ENCODE measurements at places on chromosomes 5 and 9.

GRCh38 chr9:124831642-124832364, 21.5 kb upstream of the WDR38 start:
- DNase-seq, result no peak

- DNase-seq, result no peak
Observed at GRCh38 chr9:93427655-93428379, 23.7 kb upstream of the FAM120A start.

- peak; percentile 11 for DNase-seq
Observed at GRCh38 chr9:34957492-34958410, at the start of gene PHF24. Gene PHF24 (plus strand): TSS chr9:34958285. CDS start chr9:34971299, 13,014 bp downstream.

- no peak for DNase-seq
Observed at GRCh38 chr9:84570482-84571154, 98.9 kb upstream of the NTRK2 start.

- DNase-seq, result no peak
Observed at GRCh38 chr9:116937361-116937760, 250.3 kb downstream of the TRIM32 start.

- no peak for DNase-seq
Observed at GRCh38 chr5:149851211-149851610, 93.4 kb downstream of the PDE6A start.

GRCh38 chr9:251398-251797, 36.7 kb downstream of the DOCK8 start:
- no peak for DNase-seq

GRCh38 chr5:33936004-33936380, 194 bp upstream of the RXFP3 start:
- DNase-seq, result peak; percentile 14

DNA sequence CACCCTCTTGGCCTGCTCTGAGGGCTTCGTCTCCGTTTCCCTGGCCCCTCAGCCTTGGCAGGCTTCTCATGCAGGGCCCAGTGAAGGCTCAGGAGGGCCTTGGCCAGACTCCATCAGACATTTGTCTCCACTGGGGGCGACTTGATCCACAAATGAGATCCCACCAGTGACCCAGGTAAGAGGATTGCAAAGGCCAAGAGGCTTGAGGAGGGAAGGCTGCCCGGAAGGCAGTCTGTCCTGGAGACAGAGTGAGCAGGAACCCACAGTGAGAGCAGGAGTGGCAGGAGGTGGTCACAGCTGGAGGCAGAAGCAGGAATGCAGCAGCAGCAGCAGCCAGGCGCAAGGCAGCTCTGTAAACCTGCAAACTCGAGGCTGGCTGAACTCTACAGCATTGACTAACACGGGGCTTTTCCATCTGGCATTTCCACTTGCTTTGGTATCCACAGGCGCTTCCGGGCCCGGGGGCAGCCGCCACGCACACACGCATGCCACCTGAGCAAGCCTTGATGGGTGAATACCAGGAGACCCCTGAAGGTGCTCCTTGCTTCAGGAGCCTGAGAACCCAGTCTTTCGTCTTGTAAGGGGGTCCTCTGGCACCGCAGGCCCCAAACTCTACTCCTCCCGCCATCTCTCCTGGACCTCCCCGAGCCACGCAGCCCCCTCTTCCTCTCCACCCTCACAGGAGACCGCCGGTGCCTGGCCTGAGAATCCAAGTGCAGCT, 14.7 kb downstream of the MGAT1 start:
- no peak for DNase-seq

DNA sequence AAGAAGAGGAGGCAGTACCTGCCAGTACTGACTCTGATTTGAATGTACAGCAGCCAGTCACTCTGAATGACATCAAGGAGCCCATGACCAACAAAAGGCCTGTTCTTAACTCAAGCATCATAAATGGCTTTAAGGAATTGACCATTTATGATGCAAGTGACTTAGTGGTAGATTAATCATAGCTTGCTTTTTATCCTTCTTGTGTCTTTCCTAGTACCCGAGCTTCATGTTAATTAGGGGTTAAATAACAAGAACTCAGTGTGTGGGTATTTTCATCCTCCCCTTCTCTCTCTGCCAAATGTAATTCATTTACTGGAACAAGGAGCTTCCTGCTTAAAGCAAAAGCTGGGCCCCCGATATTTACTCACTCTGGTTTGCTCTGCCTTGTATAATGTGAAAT, 146.5 kb downstream of the UNC13B start:
- DNase-seq, result no peak

- no peak for DNase-seq
Observed at GRCh38 chr5:76723266-76723665, 7.3 kb downstream of the F2R start.

GRCh38 chr5:56610093-56610698, 205.2 kb upstream of the MAP3K1 start:
- no peak for DNase-seq

GRCh38 chr5:36728697-36729543, 122.5 kb downstream of the SLC1A3 start:
- peak; percentile 55 for DNase-seq

- no peak for DNase-seq
Observed at GRCh38 chr5:394671-395155, 48.3 kb upstream of the EXOC3 start.

GRCh38 chr5:62041156-62041756, 264.8 kb upstream of the KIF2A start:
- no peak for DNase-seq

DNA sequence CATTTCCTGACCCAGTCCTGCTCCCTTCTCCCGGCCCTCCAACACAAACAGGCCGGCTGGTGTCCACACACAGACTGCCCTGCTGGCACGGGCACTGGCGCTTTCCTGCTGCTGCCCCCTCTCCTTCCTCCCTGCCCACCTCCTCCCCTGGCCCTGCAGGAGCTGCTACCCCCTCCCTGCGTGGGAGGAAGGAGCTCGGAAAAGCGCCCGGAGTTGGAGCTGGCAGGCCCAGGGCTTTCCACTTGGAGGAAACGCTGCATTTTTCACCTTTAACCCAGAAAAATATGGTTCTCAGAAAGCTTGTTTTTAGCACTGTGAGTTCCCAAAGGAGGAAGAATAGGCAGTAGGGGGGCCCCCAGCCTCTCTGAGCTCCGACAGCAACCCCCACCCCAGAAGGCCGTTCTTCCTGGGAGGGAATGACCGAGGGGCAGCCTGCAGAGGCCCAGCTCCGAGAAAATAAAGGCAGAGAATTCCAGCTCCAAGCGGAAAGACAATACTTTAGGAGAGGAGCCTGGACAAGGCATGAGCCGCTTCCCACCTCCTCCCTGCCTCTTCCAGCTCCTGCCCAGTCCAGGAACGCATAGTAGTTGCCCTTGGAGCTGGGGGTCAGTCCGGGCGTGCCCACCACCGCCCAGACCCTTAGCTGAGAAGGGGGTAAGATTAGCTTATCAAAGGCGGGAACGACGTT, 88.9 kb downstream of the LIFR start:
- no peak for DNase-seq

DNA sequence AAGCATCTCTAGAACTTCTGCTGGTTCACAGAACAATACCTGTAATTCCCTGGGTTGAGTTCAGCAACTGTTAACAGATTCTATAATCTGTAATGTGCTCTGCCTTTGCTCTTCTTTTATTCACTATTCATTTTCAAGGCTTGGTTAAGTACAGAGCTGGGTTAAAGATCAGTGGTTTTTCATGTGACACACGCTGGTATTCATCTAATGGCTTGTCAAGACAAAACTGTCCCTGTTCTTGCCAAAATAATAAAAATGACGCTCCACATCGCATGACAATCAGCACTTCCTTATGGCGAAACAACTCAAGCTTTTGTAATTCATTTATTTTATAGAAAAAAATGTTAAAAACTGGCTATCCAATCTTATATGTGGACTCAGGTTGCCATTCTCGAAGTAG, 137.9 kb downstream of the BNC2 start:
- DNase-seq, result no peak

DNA sequence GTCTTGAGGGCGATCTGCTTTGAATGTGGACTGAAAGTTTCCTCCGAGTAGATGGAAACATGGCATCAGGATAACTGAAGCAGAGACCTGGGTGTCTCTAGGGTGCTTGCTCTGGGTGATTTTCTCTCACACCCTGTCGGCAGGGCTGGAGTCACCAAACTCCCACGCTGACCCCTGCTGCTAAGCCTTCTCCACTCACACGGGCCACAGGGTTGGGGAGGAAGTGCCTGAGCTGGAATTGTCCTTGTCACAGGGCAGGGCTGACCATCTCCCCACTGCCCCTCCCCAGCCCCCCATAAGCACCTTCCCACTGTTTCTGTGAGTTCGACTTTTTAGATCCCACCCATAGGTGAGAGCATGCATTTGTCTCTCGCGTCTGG, 212.9 kb downstream of the FANCC start:
- no peak for DNase-seq

GRCh38 chr5:92758552-92758951, 822.5 kb downstream of the NR2F1-AS1 start:
- peak; percentile 84 for DNase-seq

DNA sequence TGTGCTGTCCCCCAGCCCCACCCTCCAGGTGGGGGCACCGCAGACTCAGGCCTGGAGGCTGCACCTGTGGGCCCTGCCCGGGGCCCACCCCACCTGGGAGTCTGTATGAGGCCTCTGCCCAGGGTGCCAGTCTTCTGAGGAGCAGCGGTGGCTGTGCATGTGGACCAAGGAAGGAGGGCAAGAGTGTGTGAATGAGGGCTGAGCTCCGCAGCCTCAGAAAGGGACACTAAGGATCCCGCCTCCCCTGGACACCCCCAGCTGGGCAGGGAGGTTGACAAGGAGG, 19.1 kb downstream of the FGD3 start:
- DNase-seq, result no peak

- DNase-seq, result no peak
Observed at GRCh38 chr5:137217599-137218200, 281.4 kb downstream of the SPOCK1 start.

DNA sequence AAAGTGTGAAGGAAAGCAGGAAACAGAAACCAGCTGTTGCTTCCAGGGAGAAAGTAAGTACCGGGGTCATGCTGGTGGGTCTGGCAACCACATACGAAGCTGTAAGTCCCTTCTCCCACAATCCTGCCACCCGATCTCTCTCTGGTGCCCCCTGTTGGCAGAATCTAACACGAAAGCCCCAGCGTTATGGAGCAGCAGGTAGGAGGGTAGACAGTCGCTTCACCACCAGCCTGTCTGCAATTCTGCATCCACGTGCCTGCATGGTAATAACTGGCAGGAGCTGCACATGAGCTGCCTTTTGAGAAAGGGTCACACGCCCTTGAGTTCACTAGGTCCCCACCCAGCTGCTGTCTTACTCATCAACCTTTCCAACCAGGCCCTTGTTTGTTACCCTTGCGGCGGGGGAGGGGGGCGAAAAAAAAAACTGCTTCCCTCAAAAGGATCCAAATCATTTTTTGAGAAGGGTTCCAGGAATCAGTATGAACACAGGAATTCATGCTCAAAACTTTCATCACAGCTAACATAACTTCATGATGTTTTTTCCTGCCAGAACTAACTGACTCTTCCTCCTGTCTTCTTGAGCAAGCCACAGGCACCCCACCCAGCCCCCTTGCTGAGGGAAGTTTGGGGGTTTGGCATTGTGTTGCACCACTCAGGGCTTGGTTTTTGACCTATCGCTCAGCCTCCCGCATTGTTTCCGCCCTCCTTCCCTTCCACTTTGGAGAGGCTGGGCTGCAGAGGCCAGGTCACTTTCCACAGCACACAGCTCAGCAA, 19.6 kb upstream of the TMEM252 start:
- DNase-seq, result no peak

DNA sequence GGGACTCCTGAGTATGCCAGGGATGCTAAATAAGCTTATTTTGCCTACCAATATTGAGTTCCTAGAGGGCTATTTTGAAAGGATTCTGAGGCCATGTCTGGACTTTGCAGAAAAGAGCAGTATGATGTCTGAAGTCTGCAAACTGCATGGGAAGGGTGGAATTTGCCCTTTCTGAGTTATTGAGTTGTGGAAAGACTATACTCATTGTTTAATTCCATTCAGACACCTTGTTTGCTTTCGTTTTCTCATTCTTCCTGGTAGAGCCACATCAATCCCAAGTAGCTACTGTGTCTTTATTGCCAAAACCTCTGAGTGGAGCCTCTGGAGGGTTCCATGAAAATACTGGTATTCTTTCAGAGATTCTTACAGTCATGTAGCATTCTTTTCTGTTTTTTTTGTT, 50.9 kb upstream of the PPP1R2B start:
- DNase-seq, result no peak

- no peak for DNase-seq
Observed at GRCh38 chr9:5791870-5792269, 41.0 kb downstream of the ERMP1 start.

DNA sequence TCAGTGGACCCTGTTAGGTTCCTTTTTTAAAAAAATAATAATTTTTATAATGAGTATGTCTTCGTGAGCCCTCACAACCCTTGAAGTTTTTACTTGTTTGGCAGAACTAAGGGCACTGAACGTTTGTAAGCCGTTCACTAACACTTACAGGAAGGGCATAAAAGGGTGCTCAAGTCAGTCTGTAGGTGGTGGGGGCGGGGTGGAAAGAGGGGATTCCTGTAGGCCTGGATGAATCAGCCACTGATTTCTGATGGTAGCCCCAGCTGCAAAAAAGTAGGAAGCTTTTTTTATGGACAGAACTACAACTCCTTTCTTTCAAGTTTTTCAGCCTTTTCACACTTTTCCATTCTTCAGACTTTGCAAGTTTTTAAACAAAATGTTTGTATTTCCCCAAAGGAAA, 35.8 kb downstream of the PIK3R1 start:
- peak; percentile 40 for DNase-seq

DNA sequence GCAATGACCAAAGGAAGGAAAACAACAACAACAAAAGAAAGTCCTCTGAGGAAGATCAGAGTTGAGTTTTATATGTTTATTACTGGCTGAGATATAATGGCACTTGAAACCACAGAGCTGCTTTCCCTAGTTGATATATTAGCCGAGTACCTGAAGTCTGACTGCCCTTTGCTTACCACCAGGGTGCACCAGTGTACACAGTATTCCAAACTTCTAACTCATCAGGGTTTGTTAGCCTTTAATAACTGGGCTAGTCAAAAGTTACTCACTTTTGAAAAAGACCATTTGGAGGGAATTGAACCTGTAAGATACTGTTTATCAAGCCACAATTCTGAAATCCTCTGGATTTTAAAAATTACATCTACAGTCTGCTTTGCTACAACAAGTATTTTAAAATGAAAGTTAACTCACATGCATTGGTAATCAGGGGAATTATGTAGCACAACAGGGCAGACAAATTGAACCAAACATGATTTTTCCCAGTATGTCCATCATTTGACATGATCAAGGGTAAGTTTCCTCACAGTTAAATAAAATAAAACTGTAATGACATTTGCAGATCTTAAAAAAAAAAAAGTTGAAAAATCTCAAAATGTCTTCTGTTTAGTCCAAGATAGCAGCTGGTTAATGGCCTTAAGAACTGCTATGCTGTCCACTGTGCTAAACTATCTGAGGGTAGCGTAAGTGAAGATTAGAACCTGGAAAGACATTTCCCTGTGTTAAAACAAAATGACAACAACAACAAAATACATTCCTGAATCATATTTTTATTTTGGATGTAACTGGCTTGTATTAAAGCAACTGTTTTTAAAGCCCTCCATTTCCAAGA, 57.3 kb upstream of the C6 start:
- DNase-seq, result peak; percentile 46

- DNase-seq, result no peak
Observed at GRCh38 chr5:174736331-174736721, 11.9 kb downstream of the MSX2 start.

- DNase-seq, result no peak
Observed at GRCh38 chr9:32906213-32906612, 95.2 kb downstream of the APTX start.

- DNase-seq, result no peak
Observed at GRCh38 chr5:82560969-82561368, 282.8 kb upstream of the RPS23 start.

GRCh38 chr5:127863161-127863560, 160.0 kb downstream of the CCDC192 start:
- DNase-seq, result no peak

- DNase-seq, result no peak
Observed at GRCh38 chr5:74938250-74938933, 72.2 kb upstream of the FAM169A start.

All from RWPE1 (cell line).